CD4-positive, CD25-positive, alpha-beta regulatory T cell (primary cell): ENCODE measurements at places on chromosomes 4 and X. TPM values are rescaled to one million over a fixed set of nuclear protein-coding genes. Genes with fewer than 3 reads are reported as not detected.

GRCh38 chr4:105657117-105657765 lies 51.2 kb downstream of the INTS12 start:
- DNase-seq = no peak

DNA sequence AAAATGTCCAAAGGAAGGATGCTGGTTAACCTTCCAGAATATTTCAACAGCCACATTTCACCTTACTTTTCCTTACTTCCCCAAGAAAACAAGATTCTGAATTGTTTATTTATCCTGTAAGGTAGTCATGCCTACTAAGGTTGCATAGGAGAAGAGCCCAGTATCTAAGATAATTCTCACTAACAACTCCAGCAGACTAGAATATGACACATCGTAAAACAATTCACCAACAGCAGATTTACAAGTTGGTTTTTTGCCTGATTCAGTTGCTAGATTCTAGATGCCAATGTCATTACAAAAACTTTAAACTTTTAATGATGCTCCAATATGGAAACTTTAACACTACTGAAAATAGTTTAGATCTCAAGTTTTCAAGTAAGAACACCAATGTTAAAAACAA lies 176.4 kb downstream of the IL13RA2 start:
- DNase-seq = no peak

DNA sequence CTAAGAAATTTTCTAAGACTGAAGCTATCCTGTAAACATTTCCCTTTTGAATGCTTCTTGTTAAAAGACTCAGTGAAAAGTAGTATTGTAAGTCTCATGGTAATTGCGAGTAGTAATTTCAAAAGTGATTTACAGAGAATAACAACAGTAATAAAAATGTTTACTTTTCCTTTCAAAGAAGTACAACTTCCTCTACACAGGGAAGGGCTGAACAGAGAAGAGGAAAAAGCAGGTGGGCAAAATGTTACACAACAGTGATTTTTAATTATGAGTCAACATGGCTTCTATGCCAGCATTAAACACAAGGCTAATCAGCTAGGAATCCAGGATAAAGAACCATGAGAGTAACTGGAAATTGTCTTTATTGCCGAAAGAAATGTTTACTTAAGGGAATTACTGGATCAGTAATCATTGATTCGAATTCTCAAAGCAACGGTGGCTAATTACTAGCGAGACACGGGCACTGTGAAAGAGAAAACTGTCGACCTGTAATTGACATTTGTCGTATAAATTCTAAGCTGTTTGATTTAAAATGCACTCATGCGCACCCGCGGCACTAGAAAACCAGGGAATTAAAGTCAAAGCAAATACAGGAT lies 15.4 kb downstream of the UTP3 start:
- no peak for DNase-seq

The HSFX2 gene
- not detected for total RNA-seq

The NCAPG gene
- 1.8 TPM for total RNA-seq

The NDNF gene
- not detected for total RNA-seq
